ENCODE measurements at places on chromosomes 16 and 17.
A peak's percentile ranks its signal among the peaks of the same experiment; 100 is the strongest.

GRCh38 chr16:66296591-66296990 is 69.9 kb upstream of the CDH5 start:
- peak; percentile 77 for DNase-seq

GRCh38 chr16:9971907-9972306 is 210.3 kb downstream of the GRIN2A start:
- DNase-seq, result no peak

- no peak for DNase-seq
Observed at GRCh38 chr16:57949013-57949412, 21.9 kb downstream of the CNGB1 start.

DNA sequence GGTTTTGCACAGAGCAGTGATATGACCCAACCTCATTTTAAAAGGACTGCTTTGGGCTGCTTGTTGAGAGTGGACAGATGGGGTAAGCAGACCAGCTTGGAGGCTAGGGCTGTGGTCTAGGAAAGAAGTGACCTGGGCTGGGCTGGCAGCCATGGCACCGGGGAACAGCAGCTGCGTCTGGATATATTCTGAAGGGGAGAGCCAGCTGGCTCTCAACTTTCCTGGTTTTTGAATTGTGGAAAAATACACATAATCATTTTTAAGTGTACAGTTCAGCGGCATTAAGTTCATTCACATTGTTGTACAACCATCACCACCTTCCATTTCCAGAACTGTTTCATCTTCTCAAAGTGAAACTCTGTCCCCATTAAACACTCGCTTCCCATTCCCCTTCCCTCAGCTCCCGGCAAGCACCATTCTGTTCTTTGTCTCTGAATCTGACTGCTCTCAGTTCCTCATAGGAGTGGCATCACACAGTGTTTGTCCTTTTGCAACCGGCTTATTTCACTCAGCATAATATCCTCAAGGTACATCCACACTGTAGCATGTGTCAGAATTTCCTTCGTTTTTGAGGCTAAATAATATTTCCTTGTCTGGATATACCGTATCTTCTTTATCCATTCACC is 113.2 kb downstream of the SPECC1 start:
- DNase-seq, result peak; percentile 32

GRCh38 chr16:50548909-50549560 is 839 bp downstream of the NKD1 start:
- DNase-seq, result no peak

DNA sequence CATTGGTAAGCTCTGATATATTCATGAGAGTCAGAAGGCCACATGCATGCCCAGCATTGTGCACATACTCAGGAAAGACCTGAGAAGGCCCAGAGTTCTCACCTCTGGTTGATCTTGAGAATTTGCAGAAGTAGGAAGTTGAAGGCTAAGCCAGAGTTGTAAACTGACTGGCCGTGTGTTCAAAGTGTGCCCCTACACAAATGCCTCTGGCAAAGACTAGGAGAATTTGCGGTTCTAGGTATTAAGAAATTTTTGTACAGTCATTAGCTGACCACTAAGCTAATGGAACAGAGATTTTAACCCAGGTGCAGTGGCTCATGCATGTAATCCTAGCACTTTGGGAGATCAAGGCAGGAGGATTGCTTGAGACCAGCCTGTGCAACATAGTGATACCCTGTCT is 25.0 kb downstream of the FBXL20 start:
- no peak for DNase-seq

- no peak for DNase-seq
Observed at GRCh38 chr16:24745791-24746190, 16.3 kb downstream of the TNRC6A start.

- no peak for DNase-seq
Observed at GRCh38 chr17:37483311-37484039, 6.2 kb upstream of the DUSP14 start.

- DNase-seq, result no peak
Observed at GRCh38 chr17:34647511-34647910, 68.1 kb downstream of the TMEM132E start.

DNA sequence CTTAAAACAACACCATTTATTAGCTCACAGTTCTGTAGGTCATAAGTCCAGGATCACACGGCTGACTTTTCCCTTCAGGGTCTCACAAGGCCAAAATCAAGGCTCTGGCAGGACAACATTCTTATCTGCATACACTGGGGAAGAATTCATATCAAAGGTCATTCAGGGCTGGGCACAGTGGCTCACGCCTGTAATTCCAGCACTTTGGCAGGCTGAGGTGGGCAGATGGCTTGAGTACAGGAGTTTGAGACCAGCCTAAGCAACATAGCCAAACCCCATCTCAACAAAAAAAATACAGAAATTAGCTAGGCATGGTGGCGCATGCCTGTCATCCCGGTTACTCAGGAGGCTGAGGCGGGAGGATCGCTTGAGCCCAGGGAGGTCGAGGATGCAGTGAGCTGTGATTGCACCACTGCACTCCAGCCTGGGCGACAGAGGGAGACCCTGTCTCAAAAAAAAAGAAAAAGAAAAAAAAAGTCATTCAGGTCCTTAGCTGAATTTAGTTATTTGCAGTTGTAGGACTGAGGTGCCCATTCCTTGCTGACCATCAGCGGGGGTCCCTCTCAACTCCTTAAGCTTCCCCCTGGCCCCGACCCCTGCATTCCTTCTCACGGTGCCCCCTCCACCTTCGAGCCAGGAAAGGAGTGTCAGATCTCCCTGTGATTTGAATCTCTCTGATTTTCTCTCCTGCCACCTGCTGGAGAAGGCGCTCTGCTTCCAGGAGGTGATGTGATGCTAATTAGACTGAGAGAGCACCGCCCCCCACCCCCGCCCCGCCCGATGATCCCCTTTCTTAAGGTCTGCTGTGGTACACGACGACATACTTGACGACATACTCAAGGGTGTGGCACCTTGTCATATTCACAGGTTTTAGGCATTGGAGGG is 91.8 kb upstream of the CLEC18A start:
- no peak for DNase-seq

- no peak for DNase-seq
Observed at GRCh38 chr17:55642741-55643140, 79.9 kb downstream of the TMEM100 start.

GRCh38 chr17:5254903-5255521 is 20.4 kb upstream of the SCIMP start:
- DNase-seq, result no peak

DNA sequence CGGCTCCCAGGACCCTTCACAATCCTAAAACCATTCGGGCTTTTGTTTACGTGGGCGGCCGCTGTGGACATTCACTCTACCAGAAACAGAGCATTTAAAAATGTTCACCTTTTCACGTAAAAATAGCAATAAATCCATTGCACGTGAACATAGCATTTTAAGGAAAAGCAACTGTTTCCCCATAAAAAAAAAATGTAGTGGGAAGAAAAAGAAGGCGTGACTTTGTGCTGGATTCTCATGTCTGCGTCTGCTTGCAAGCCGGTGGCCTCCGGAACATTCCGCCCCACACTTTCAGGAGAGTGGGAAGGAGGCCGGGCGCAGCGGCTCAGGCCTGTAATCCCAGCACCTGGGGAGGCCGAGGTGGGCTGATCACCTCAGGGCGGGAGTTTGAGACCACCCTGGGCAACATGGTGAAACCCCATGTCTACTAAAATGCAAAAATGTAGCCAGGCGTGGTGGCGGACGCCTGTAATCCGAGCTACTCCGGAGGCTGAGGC is 13.4 kb upstream of the GNG13 start:
- no peak for DNase-seq

- peak; percentile 92 for DNase-seq
Observed at GRCh38 chr17:50266384-50267073, 7.7 kb upstream of the TMEM92 start.

GRCh38 chr17:12365805-12366204 is 299.9 kb upstream of the MYOCD start:
- no peak for DNase-seq

DNA sequence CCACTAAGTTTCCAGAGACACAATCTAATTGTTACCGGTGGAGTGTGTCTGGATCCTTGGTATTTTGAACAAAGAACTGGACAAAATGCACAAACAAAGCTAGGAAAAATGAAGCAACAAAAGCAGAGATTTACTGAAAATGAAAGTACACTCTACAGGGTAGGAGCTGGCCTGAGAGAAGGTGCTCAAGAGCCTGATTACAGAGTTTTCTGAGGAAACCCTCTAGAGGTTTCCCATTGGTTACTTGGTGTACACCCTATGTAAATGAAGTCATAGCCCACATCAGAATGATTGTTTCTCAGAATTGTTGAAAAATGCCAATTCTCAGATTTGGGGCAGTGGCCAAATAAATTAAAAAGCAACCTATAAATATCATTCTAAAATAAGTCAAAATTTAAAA is 436.4 kb downstream of the KCNJ18 start:
- DNase-seq, result no peak

- no peak for DNase-seq
Observed at GRCh38 chr17:49894761-49895160, 46.9 kb upstream of the TAC4 start.

GRCh38 chr17:77880711-77881450 is 77.6 kb upstream of the TNRC6C start:
- no peak for DNase-seq

- DNase-seq, result no peak
Observed at GRCh38 chr17:1976000-1976682, 49.0 kb downstream of the RTN4RL1 start.

GRCh38 chr17:53628011-53628410 is 194.7 kb upstream of the KIF2B start:
- DNase-seq, result no peak

DNA sequence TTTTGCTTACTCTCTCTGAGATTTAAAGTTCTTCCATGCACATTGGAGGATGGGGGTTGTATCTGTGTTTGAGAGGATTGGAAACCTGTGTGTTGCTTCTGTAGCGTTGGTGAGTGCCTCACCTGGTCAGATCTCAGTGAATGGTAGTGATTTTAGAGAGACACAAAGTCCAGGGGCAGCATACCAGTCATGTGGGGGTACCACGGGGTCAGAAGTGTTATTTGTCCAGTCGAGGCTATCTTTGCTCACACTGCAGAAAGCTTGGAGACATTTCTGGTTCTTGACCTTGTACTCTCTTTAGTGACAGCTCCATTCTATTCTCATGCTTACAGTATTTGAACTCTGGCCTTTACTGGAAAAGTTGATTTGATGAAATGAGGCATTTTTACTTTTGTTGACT is 23.7 kb downstream of the PRKAR1A start:
- DNase-seq, result no peak

- DNase-seq, result no peak
Observed at GRCh38 chr17:76142039-76142584, 1.1 kb upstream of the FOXJ1 start.

DNA sequence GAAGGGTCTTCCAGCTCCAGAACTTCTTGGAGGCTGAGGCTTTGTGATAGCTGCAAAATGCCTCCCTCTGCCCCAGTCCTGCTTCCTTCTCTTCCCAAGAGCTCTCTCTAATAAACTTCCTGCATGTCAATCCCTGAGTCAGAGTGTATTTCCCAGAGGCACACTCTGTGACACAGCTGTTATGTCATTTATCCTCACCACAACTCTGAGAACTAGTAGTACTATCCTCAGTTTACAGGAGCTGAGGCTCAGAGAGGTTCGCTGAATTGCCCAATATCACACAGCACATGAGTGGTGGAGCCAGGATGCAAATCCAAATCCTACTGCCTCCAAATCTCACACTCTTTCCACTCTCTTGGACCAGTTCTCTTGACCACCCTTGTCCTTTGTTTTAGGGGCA is 20.0 kb downstream of the UNC45B start:
- no peak for DNase-seq

- no peak for DNase-seq
Observed at GRCh38 chr16:51228097-51228659, 77.1 kb upstream of the SALL1 start.

DNA sequence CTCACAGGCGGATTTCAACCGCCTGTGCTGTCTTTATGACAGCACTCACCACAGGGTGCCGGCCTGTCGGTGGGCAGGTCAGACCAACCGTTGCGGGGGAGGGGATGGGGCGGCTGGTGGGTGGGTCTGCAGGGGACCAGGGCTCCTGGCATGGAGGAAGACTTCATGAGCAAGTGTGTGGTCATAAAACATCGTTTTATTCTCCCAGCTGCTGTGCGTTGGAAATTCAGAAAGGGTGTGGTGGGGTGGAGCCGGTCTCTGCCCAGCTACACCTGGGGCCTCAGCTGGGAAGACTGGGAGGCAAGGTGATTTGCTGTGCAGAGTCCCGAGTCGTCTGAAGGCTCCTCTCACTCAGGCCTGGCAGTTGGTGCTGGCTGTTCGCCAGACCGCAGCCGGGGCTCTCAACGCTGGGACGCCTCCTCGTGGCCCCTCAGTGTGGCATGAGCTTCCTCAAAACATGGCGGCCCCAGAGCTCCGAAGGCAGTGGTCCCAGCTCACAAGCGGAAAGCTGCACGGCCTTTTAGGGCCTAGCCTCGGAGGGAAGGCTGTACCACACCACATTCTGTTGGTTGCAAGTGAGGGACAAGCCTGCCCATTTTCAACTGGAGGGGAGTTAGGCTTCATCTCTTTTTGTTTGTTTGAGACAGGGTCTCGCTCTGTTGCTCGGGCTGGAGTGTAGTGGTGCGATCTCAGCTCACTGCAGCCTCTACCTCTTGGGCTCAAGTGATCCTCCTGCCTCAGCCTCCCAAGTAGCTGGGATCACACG is 45.8 kb upstream of the GSE1 start:
- no peak for DNase-seq

- DNase-seq, result no peak
Observed at GRCh38 chr17:79732804-79733691, 2.3 kb downstream of the ENPP7 start.

GRCh38 chr17:50575581-50576210 is 15.2 kb downstream of the CACNA1G start:
- DNase-seq, result no peak

DNA sequence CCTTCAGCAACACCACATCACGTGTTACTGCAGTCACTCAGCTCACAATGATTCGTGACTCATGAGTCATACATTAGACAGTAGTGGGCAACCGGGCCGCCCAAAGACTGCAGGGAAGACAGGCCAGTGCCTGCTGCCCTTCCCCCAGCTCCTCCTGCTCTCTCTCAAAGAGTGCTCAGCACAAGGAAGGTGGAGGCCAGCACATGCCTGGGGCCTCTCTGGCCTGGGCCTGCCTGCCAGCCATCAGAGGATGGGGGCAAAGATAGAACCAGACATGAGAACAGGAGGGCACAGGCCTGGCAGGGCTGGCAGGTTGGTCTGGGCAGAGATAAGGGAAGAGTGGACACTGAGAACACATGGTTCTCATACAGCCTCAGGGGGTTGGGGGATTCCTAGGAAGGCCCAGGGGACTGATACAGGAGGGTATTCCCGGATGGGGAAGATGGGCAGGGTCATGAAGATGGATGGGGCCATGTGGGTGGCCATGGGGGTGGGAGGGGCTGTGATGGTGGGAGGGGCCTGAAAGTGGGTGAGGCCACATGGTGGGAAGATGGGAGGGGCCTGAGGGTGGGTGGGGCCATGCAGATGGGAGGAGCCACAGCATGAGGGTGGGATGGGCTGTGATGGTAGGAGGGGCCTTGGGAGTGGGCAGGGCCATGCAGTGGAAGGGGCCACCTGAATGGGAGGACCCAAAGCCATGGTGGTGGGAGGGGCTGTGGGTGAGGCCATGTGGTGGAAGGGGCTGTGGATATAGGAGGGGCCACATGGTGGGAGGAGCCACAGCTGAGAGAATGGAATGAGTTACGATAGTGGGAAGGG is 29.0 kb downstream of the KATNB1 start:
- no peak for DNase-seq

GRCh38 chr16:67268136-67268579 is 11.2 kb upstream of the PLEKHG4 start:
- DNase-seq, result no peak

All from osteocyte (in vitro differentiated cells).